Left colon (tissue), 2 donors: ENCODE measurements at places on chromosomes 5 and 9. TPM values are rescaled to one million over a fixed set of nuclear protein-coding genes. Genes with fewer than 3 reads are reported as not detected.

The FBN2 gene
- total RNA-seq, result 1.9 TPM

The CEP72 gene
- total RNA-seq, result 8.2 TPM

The SLC6A3 gene
- not detected for total RNA-seq

The PCDHGB3 gene
- 0.98 TPM for total RNA-seq

The DPP7 gene
- 66.0 TPM for total RNA-seq

The CPLANE1 gene
- total RNA-seq, result 10.9 TPM

GRCh38 chr5:15612915-15613635 lies 113.1 kb downstream of the FBXL7 start:
- no peak for DNase-seq

DNA sequence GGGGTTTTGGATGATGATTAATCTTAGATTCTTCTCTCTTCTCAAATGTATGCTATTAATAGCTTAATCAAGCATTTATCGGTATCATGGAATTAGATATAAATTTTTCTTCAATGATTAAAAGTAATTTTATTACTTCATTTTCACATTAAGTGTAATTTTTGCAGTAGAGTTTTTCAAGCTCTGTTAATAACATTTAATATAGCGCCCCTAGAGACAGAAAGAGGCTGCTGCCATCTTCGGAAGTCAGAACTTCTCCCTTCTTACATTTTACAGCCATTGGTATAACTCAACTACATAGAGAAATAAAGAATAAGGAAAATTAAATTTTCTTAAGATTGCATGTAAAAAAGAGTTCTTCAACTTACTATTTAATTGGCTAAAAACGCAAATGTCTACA lies 540.3 kb downstream of the GABRG2 start:
- no peak for DNase-seq

- no peak for DNase-seq
Observed at GRCh38 chr5:75948438-75948837, 134.7 kb upstream of the SV2C start.

- no peak for DNase-seq
Observed at GRCh38 chr5:111132731-111133435, 40.7 kb downstream of the WDR36 start.

DNA sequence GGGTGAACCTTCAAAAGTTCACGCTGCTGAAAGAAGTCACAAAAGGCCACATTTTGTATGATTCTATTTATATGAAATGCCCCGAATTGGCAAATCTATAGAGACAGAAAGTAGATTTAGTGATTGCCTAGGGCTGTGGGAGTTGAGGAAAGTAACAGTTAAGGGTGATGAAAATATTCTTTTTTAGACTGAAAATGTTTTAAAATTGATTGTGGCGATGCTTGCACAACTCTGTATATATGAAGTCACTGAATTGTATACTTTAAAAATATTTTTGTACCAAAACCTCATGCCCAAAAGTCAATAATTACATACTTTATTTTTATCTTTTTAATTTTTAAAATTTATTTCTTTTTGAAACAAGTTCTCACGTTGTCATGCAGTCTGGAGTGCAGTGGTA lies 30.3 kb downstream of the HSPA4 start:
- DNase-seq, result no peak

DNA sequence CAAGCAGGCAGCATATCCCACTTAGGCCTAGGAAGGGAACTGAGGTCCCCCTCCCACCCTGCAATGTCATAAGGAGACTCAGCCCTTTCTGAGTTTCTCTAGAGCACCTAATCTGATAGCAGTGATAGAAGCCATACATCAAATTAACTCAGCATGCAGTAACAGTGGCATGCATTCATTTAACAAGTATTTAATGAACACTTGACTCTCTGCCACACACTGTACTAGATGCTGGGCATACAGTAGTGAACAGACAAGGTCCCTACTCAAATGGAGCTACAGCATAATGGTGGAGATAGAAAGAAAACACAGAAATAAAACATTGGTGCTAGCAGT lies 58.6 kb downstream of the SLC22A5 start:
- no peak for DNase-seq

DNA sequence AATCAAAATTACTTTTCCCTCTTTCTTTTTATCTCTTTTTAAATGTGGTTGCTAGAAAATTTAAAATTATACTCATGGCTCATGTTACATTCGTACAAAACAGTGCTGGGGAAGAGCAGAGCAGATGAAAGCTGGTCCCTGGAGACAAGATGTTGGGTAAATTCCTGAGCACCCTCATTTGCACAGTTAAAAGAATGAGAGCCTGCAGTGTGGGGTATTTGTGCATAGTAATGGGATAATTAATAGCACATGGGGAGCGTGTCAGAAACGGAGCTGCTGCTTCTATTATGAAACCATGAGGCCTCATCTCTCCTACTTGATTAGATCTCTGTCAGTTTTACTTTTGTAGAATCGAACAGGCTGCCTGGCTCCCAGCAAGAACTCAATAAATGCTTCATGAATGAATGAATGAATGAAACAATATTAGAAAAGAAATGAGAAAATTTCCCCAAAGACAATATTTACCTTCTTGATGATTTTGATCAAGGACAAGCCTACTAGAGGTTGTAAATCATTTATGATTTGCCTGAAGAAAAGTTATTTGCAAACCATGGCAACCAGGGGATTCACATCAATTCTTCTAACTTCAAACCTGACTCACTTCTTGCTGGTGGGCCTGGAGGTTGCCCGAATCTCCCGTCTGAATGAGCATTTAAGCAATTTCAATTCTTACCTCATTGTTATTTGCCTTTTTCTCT lies 177.2 kb upstream of the TUT7 start:
- DNase-seq, result no peak

DNA sequence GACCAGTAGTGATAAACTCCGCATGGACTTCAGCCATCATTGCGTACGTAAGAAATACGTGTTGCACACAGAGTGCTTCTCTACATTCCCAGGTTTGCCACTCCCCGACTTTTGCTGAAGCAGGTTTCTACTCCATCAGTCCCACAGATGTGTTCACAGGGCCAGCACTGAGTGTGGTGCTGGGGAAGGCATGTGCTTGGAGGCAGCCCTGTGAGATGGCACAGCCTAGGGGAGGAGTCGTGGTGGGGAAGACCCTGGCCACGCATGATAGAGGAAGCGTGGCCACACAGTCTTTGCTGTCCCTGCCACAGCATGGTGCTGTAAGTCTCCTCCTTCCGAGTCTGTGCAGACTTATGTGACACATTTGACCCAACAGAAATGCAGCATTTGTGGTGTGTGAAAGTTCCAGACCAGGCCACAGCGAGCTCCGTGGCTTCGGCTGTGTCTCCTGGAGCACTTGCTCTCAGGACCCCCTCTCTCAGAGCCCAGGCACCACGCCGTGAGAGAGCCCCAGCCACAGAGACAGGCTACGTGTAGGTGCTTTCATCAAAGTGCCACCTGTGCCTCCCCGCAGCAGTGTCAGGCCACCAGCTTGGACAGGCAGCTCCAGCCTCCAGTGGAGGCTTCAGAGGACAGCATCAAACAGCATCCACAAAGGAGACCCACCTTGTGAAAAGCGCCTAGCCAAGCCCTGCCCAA lies 197.8 kb downstream of the AUH start:
- no peak for DNase-seq

DNA sequence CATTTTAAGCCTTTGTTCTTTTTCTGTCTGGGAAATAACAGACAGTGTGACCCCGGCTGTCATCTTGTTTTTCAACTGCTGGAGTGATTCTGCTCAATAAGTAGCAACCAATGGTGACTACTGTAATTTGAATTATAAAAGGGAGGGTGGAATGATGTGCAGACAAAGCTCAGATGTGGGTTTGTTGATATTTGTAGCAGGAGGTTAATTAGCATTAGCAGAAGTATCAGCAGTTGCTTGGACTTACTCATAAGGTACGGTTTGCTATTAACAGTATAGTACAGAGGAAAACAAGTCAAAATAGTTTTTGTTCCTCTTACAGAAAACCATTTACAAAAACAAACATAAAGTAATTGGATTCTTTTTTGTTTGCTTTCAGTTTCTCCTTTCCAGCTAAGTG lies 140.4 kb downstream of the TUSC1 start:
- DNase-seq, result no peak
